ENCODE measurements at places on chromosomes 11 and 22.

DNA sequence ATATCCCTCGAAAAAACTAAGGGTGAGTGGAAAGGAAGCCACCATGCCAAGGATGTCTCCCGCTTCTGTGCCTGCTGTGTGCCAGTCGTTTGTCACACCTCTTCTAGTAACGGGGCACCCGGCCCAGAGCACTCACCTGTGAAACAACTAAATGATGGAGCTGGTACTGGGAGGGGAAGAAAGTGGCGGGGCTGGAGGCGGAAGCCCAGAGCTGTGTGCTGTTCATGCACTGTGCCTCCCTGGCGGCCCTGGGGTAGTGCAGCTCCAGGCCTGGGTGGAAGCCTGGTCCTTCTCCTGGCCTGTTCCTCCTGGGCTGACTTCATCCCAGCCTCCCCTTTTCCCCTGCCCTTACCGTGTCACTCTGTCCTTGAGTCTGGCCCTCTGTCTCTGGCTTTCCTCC lies 130.2 kb downstream of the CEP164 start:
- no peak overlapping the region for H3K4me3 ChIP-seq
- no peaks in the 10 kb centered on the region for H3K36me3 ChIP-seq
- DNase-seq: no peak
- peaks cover 57% of the 10 kb centered on the region for H3K27me3 ChIP-seq

DNA sequence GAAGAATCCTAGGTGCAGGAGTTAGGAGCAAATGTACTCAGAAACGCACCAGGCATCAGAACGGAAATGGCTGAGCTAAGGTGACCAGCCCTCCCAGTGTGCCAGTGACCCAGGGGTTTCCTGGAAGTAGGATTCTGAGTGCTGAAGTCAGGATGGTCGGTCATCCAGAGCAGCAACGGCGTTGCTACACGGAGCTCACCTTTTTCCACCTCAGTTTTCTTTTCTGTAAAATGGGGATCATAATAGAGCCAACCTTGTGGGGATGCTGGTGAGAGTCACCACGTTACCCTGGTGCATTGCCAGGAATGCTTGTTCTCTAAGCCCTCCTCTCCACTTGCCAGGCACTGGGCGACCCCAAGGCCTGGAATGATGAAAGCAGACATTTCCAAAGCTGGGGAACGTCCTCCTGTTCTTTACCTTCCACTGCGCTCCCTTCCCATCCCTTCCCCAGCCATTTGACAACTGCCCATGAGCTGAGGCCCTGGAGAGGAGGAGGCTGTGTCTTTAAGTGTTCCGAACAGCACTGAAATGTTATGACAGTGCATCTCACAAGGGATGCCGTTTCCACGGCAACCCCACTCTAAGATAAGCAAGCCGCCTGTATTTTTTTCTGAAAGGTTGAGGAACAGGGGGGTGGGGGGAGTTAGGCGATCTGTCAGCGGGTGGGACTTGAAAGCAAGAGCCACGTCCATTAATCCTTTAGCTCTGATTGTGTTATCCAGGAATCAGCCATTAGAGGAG lies 66.8 kb downstream of the TSPAN18 start:
- H3K36me3 ChIP-seq: peaks cover 6% of the 10 kb centered on the region
- H3K4me3 ChIP-seq: no peak overlapping the region
- no peak overlapping the region for H3K27ac ChIP-seq
- H3K4me1 ChIP-seq: no peaks in the 10 kb centered on the region

GRCh38 chr11:44785856-44786607 lies 59.3 kb downstream of the TSPAN18 start:
- no peak overlapping the region for H3K4me3 ChIP-seq
- H3K27me3 ChIP-seq: peaks cover 27% of the 10 kb centered on the region
- no peak for DNase-seq
- H3K4me1 ChIP-seq: peaks cover 2% of the 10 kb centered on the region

DNA sequence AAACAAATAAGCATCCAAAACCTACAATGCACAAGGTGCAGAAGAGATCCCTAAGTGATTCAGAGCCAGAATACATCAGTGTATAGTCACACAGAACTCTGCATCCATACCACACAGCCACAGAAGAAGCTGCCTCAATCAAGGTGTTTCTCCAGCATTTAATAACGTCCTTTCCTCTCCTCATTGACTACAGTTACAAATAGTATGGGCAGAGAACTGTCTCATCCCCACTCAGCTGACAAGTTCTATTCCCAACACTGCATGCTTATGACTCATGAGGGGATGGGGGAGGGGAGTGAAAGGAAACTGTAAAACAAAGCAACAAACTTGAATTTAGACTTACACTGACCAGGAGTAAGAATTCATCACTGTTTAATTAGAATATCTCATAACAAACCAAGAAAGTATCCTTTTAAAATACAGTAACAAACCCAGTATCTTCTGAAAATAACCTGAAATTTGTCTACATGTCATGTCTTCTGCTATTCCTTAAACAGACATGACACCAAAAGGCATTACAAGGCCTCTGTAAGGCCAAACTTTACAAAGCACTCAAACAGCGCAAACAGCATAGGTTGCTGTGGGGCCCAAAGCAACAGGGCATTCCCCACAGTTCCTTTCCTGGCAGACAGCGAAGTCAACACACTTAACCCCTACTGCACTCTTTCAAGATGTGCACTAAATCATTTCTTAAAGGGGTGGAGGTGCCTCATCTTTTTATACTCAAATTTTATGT lies 29.3 kb downstream of the CELF1 start:
- no peaks in the 10 kb centered on the region for H3K27me3 ChIP-seq
- peaks cover 20% of the 10 kb centered on the region for H3K36me3 ChIP-seq
- peak overlapping the region; percentile 19 for H3K4me3 ChIP-seq

DNA sequence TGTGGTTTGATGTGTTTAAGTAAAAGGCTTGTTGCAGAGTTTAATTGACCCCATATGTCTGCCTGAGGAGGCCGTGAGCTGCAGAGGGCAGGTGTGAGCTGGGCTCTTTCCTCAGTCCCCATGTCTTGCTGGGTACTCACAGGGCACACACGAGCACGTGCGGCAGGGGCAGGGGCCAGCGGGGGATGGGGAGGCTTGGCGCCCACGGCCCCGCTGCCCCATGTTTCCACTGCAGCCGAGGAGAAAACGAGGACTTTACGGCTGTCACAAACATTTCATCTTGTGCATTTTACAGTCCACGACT lies 24.7 kb upstream of the CCDC188 start:
- no peaks in the 10 kb centered on the region for H3K36me3 ChIP-seq
- H3K27ac ChIP-seq: no peak overlapping the region
- no peak for DNase-seq

DNA sequence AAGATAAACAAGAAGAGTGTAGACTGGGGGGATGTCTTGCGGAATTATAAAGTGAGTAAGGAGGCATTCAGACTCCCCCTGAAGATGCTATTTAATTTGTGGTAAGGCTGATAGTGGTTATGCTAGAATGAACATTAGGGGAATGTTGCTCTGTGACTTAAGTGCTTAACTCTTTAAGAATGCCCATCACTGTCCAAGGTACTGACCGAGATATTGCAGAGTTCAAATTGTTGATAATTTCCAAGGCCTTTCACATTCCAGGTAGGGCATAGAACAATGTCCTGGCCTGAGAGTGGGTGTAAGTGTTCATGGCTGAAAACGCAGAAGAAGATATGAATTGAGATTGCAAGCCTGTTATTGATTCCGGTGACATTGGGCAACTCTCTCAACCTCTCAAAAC lies 90.3 kb upstream of the SEZ6L start:
- H3K27me3 ChIP-seq: no peaks in the 10 kb centered on the region
- H3K4me1 ChIP-seq: no peaks in the 10 kb centered on the region
- no peak overlapping the region for H3K27ac ChIP-seq
- no peaks in the 10 kb centered on the region for H3K36me3 ChIP-seq
- no peak for DNase-seq
- H3K4me3 ChIP-seq: no peak overlapping the region

GRCh38 chr11:57322256-57323166 lies 2.2 kb downstream of the TNKS1BP1 start:
- peaks cover 56% of the 10 kb centered on the region for H3K4me1 ChIP-seq
- DNase-seq: peak; percentile 98
- H3K4me3 ChIP-seq: peak overlapping the region; percentile 75
- peaks cover 22% of the 10 kb centered on the region for H3K36me3 ChIP-seq
- H3K27me3 ChIP-seq: no peaks in the 10 kb centered on the region

GRCh38 chr11:63919267-63920125 lies 2.5 kb upstream of the RCOR2 start:
- no peak for DNase-seq
- H3K36me3 ChIP-seq: no peaks in the 10 kb centered on the region
- no peaks in the 10 kb centered on the region for H3K27me3 ChIP-seq
- H3K4me3 ChIP-seq: no peak overlapping the region
- H3K27ac ChIP-seq: no peak overlapping the region

- peaks cover 10% of the 10 kb centered on the region for H3K4me1 ChIP-seq
- no peaks in the 10 kb centered on the region for H3K36me3 ChIP-seq
- H3K27me3 ChIP-seq: peaks cover 26% of the 10 kb centered on the region
- no peak for DNase-seq
Observed at GRCh38 chr11:36750349-36750748, 152.3 kb upstream of the RAG2 start.
